ENCODE measurements at places on chromosomes 7 and 10. TPM values are rescaled to one million over a fixed set of nuclear protein-coding genes. Genes with fewer than 3 reads are reported as not detected.

GRCh38 chr10:92493362-92493761 is 80.5 kb downstream of the IDE start:
- no peaks in the 10 kb centered on the region for H3K27me3 ChIP-seq
- no peak overlapping the region for H3K27ac ChIP-seq
- no peaks in the 10 kb centered on the region for H3K4me1 ChIP-seq

DPCD gene
- total RNA-seq: 4.0 TPM

NUPR2 gene
- total RNA-seq: not detected

DNA sequence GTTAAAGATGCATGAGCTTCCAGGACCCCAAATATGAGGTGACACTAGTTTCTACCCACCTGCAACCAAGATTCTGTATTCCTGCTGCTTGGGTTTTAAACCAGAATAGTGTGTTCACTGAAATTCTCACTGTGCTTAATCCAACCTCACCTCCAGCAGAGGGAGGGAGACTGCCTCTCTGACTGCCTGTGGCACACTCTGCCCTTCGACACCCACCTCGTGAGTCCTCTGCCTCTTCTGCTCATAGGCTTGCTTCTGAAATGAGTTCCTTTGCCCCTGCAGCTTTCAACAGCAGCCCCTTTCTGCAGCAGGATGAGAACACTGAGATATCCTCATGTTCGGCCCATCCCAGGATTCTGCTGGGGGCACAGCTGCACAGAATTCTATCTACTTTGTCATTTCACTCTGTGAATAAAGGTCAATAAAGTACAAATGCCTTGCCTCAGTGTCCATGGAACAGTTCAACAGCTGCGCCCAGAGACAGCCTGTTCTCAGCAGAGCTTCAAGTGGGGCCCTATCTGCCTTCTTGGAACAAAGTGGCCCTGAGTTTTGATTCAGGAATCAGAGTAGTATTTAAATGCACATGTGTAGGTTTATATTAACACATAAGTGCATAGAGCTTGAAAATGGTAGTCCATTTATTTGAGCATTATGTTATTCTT is 632.5 kb downstream of the TNS3 start:
- H3K4me3 ChIP-seq: no peak overlapping the region
- no peaks in the 10 kb centered on the region for H3K36me3 ChIP-seq
- no peaks in the 10 kb centered on the region for H3K4me1 ChIP-seq
- no peaks in the 10 kb centered on the region for H3K27me3 ChIP-seq

GRCh38 chr7:2473496-2474180 is 2.6 kb downstream of the GRIFIN start:
- H3K27me3 ChIP-seq: peaks cover 21% of the 10 kb centered on the region
- peaks cover 11% of the 10 kb centered on the region for H3K4me1 ChIP-seq
- no peak for DNase-seq
- no peaks in the 10 kb centered on the region for H3K36me3 ChIP-seq
- no peak overlapping the region for H3K27ac ChIP-seq
- no peak overlapping the region for H3K4me3 ChIP-seq

DNA sequence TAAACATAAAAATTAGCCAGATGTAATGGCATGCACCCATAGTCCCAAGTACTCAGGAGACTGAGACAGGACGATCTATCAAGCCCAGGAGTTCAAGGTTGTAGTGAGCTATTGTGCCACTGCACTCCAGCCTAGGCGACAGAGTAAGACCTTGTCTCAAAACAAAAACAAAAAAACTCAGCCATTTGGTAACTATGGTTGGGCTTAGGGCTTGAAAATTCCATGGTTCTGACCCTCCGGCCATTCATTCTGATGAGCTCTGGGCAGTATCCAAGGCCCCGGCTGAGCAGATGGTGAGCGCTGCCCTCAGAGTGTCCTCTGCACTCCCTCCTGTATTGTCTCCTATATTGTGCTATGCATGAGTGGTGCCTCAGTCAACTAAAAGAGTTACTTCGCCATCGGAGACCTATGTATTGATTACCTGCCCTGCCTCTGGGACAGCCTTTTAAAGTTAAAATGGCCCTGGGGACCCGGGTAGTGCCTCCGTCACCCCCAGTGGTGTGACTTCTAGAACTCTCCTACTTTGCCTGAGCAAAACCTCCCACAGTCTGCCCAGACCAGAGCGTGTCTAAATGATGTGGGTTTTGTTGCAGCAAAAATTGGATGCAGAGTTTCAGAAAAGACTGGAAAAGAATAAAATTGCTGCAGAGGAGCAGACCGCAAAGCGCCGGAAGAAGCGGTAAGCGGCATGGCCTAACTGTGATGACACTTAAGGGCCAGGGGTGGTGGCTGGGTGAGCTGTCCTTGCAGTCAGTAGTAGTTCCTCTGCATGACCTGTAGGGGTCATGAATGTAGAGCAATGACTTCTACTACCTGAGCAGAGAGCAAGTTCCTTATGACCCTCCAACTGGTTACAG is 8.1 kb downstream of the PRKRIP1 start:
- peaks cover 10% of the 10 kb centered on the region for H3K4me1 ChIP-seq
- H3K36me3 ChIP-seq: peaks cover 15% of the 10 kb centered on the region
- peak; percentile 40 for DNase-seq
- no peak overlapping the region for H3K27ac ChIP-seq
- H3K4me3 ChIP-seq: no peak overlapping the region

- H3K36me3 ChIP-seq: no peaks in the 10 kb centered on the region
- no peak for DNase-seq
- H3K27me3 ChIP-seq: peaks cover 4% of the 10 kb centered on the region
- no peak overlapping the region for H3K4me3 ChIP-seq
- H3K27ac ChIP-seq: no peak overlapping the region
Measured at GRCh38 chr10:2130705-2131305, 393.5 kb upstream of the ADARB2 start.

DNA sequence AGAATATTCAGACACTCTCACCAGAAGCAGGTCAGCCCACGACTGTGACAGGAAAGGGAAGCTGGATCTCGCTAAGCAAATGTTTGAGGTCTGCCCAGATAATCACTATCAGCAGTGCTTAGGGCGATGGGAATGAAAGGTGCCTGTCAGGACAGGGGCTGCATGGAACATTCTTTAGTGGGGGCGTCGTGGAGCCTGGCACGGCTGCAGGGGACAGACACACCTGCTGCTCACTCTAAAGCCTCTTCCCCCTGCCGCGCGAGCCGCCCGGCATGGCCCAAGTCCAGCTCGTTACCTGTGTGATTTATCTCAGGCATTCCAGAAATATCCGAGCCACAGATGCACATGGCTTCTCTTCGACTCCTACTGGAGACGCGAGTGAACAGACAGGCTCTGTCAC is 235.5 kb downstream of the GLRX3 start:
- H3K27me3 ChIP-seq: no peaks in the 10 kb centered on the region
- H3K27ac ChIP-seq: no peak overlapping the region
- no peaks in the 10 kb centered on the region for H3K36me3 ChIP-seq
- H3K4me1 ChIP-seq: no peaks in the 10 kb centered on the region

DNA sequence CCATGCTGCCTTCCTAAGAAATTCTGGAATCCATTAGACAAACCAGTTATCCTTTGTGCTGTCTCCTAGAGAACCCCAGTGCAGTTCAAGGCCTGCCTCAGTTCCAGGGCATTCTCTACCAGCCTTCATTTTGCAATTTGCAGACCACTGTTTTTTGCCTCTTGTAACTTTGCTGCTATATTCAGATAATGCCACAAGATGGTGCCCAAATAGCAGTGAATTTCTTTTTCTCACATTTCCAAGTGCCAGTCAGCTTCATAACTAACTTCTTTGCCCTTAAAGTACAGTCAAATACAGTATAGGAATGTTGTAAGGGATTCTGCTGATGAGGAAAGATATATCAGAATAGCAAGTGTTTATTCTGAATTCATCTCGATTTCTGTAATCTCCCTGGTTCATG is 25.2 kb downstream of the LOXL4 start:
- H3K4me3 ChIP-seq: no peak overlapping the region
- H3K4me1 ChIP-seq: peaks cover 7% of the 10 kb centered on the region
- no peaks in the 10 kb centered on the region for H3K27me3 ChIP-seq
- DNase-seq: no peak
- H3K36me3 ChIP-seq: peaks cover 24% of the 10 kb centered on the region

- H3K36me3 ChIP-seq: no peaks in the 10 kb centered on the region
- no peak overlapping the region for H3K4me3 ChIP-seq
- no peak for DNase-seq
Measured at GRCh38 chr7:121083790-121084251, 95.3 kb downstream of the CPED1 start.

- no peak for DNase-seq
- peak overlapping the region; percentile 85 for H3K4me3 ChIP-seq
- H3K4me1 ChIP-seq: peaks cover 84% of the 10 kb centered on the region
Measured at GRCh38 chr7:26191974-26192479, 8.5 kb downstream of the HNRNPA2B1 start.

GFRA1 gene
- not detected for total RNA-seq

- no peak overlapping the region for H3K4me3 ChIP-seq
- no peak for DNase-seq
- no peaks in the 10 kb centered on the region for H3K27me3 ChIP-seq
- no peaks in the 10 kb centered on the region for H3K36me3 ChIP-seq
- H3K27ac ChIP-seq: no peak overlapping the region
Measured at GRCh38 chr7:67429735-67430134, 433.1 kb downstream of the TYW1 start.

GRCh38 chr10:30756151-30756550 is 126.6 kb upstream of the LYZL2 start:
- DNase-seq: no peak
- H3K27ac ChIP-seq: no peak overlapping the region
- no peaks in the 10 kb centered on the region for H3K27me3 ChIP-seq
- H3K36me3 ChIP-seq: peaks cover 3% of the 10 kb centered on the region
- H3K4me1 ChIP-seq: peaks cover 9% of the 10 kb centered on the region

DNA sequence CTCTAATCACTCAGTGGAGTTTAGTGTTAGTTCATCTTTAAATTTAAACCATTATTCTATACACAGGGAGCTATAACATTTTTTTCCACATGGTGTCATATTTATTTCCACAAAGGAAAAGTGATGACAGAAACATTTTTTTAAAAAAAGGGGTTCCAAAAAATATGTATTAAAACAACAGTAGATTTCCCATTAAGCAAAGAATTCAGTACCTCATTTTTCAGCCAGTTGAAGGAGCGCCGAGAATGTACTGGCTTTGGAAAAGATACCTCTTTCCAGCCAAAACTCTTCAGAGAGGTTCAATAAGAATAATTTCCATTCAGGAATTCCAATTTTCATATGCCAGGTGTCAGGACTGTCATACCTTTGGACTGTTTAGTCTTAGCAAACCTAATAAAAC is 250.5 kb upstream of the MEOX2 start:
- H3K4me1 ChIP-seq: no peaks in the 10 kb centered on the region
- DNase-seq: no peak
- H3K4me3 ChIP-seq: no peak overlapping the region
- H3K27me3 ChIP-seq: no peaks in the 10 kb centered on the region
- H3K36me3 ChIP-seq: no peaks in the 10 kb centered on the region

DNA sequence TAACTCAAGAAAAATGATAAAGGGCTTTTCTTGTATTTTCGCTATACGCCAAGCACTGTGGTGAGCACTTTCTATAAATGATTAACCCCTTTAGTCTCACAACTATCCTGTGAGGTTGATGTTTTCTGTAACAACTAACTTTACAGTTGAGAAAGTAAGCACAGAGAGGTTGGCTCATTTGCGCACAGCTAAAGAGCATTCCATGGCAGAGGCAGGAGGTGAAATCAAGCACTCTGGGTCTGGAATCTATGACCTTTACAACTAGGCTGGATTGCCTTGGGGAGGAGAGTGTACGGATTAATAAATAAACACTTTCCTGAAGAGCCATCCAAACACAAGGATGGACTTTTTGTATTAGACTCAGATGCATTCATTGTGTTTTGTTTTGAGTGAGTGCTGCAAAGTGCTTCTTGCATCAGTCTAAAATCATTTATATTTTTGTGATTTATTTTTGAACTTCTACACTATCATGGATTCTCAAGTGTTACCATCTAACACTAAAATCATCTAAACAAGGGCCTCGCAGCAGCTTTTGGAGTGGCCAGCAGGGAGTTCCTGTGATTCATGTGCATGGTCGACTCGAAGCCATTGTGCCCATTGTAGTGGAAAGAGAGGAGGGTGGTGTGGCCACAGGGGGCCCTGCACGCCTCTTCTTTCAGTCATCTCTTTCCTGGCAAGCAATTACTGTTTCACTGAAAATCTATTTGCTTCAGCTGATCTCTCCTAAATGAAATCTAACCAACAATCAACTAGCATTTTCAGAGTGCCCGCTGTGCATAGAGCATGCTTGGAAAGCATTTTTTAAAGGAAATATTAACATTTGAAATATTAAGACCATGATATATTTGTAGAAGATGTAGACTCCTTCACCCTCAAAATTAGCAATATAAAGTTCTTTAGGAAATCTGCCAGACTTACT is 633.4 kb upstream of the COBL start:
- H3K27ac ChIP-seq: no peak overlapping the region
- H3K4me1 ChIP-seq: no peaks in the 10 kb centered on the region
- H3K4me3 ChIP-seq: no peak overlapping the region
- no peaks in the 10 kb centered on the region for H3K27me3 ChIP-seq
- DNase-seq: no peak

VSTM4 gene
- not detected for total RNA-seq

SFTPA1 gene
- total RNA-seq: not detected

GRCh38 chr10:102268375-102268888 is 23.1 kb downstream of the GBF1 start:
- H3K27ac ChIP-seq: no peak overlapping the region
- no peak overlapping the region for H3K4me3 ChIP-seq
- DNase-seq: no peak
- no peaks in the 10 kb centered on the region for H3K27me3 ChIP-seq
- peaks cover 29% of the 10 kb centered on the region for H3K4me1 ChIP-seq

LHPP gene
- total RNA-seq: 24.3 TPM

ALOX5 gene
- total RNA-seq: 14.2 TPM

GRCh38 chr10:44974628-44975430 is 3.8 kb downstream of the DEPP1 start:
- H3K27ac ChIP-seq: peak overlapping the region; percentile 86
- no peaks in the 10 kb centered on the region for H3K27me3 ChIP-seq

DNA sequence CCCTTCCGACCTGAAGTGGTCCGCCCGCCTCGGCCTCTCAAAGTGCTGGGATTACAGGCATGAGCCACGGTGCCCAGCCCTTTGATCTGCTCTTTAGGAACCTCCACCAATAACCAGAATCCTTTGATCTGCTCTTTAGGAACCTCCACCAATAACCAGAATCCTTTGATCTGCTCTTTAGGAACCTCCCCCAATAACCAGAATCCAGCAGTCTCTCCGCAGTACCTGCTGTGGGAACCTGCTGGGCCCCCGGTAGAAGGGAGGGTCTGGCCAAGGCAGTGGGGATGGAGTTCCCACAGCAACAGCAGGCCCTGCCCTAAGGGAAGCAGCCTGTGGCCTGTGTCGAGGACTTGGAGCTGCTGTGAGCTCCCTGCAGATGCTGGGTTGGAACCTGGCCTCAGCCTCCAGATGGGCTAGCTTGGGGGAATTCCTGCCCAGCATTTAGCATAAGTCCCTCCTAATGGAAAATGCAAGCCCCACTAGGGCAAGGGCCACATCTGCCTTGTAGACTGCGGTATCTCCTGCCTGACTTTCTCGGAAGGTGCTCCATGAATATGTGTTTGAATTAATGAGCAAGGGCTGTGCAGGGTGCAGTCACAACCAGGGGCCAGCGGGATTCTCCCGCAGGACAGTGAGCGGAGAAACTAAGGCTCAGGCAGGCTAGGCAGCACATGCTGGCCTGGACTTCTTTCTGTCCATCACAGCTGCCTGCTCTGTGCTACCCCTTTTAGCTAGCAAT is 165.8 kb downstream of the UBE2H start:
- peaks cover 22% of the 10 kb centered on the region for H3K4me1 ChIP-seq
- H3K36me3 ChIP-seq: no peaks in the 10 kb centered on the region
- H3K27me3 ChIP-seq: peaks cover 63% of the 10 kb centered on the region
